Cardiac septum (tissue), 1 donor: ENCODE measurements at places on chromosomes 3 and 15. TPM values are rescaled to one million over a fixed set of nuclear protein-coding genes. Genes with fewer than 3 reads are reported as not detected.

The RAB5A gene
- total RNA-seq, result 66.0 TPM

The TUSC7 gene
- total RNA-seq, result not detected

The C3orf22 gene
- not detected for total RNA-seq

The SUSD5 gene
- 0.78 TPM for total RNA-seq

The NEK11 gene
- total RNA-seq, result 2.8 TPM

The PML gene
- total RNA-seq, result 24.6 TPM

The ROPN1 gene
- not detected for total RNA-seq

The CCDC80 gene
- total RNA-seq, result 122 TPM

The GRAMD1C gene
- 0.70 TPM for total RNA-seq

The RLBP1 gene
- total RNA-seq, result not detected

The PEX11A gene
- 5.0 TPM for total RNA-seq

The CLDN18 gene
- not detected for total RNA-seq

The SLC27A2 gene
- total RNA-seq, result not detected

The SERPINI1 gene
- 10.5 TPM for total RNA-seq

The SI gene
- total RNA-seq, result not detected

The MAP6D1 gene
- total RNA-seq, result 2.3 TPM

The DNAJC17 gene
- total RNA-seq, result 19.1 TPM

The SERPINI2 gene
- 0.46 TPM for total RNA-seq

The GRM2 gene
- total RNA-seq, result 0.30 TPM

The NAALADL2 gene
- 10.4 TPM for total RNA-seq

The POLR2H gene
- total RNA-seq, result 23.2 TPM

The IGSF10 gene
- 0.83 TPM for total RNA-seq

The HDAC11 gene
- total RNA-seq, result 30.7 TPM

The SMCO1 gene
- 28.7 TPM for total RNA-seq

The CYP1A2 gene
- not detected for total RNA-seq

The DCBLD2 gene
- 67.7 TPM for total RNA-seq

The BFSP2 gene
- total RNA-seq, result not detected

The CPN2 gene
- total RNA-seq, result 0.35 TPM

The MEIS2 gene
- 40.3 TPM for total RNA-seq

The IGDCC3 gene
- total RNA-seq, result not detected

The CFAP20DC gene
- 0.08 TPM for total RNA-seq

The SPATA12 gene
- not detected for total RNA-seq

The C2CD4A gene
- 0.05 TPM for total RNA-seq

The FAM107A gene
- 29.9 TPM for total RNA-seq

The LEKR1 gene
- total RNA-seq, result 0.32 TPM

The HHATL gene
- 505 TPM for total RNA-seq

The ADCY5 gene
- total RNA-seq, result 192 TPM

The GPR176 gene
- total RNA-seq, result 2.7 TPM

The SLC28A1 gene
- total RNA-seq, result 0.83 TPM

The LRRC3B gene
- 0.43 TPM for total RNA-seq

The ADPRH gene
- 10.9 TPM for total RNA-seq

The CHRD gene
- total RNA-seq, result 7.0 TPM

The FSIP1 gene
- total RNA-seq, result 2.0 TPM

The GCNT3 gene
- not detected for total RNA-seq

The RASL12 gene
- 11.5 TPM for total RNA-seq

The C3orf18 gene
- total RNA-seq, result 35.7 TPM

The PKM gene
- 984 TPM for total RNA-seq

The AP3B2 gene
- 0.22 TPM for total RNA-seq

The PIGZ gene
- 5.9 TPM for total RNA-seq

The COL6A6 gene
- total RNA-seq, result 0.19 TPM

The FANCI gene
- 2.4 TPM for total RNA-seq

The MUC4 gene
- 0.03 TPM for total RNA-seq

The ATP13A5 gene
- not detected for total RNA-seq

The KLF13 gene
- 35.7 TPM for total RNA-seq
